ENCODE measurements at places on chromosomes 12 and 14.

DNA sequence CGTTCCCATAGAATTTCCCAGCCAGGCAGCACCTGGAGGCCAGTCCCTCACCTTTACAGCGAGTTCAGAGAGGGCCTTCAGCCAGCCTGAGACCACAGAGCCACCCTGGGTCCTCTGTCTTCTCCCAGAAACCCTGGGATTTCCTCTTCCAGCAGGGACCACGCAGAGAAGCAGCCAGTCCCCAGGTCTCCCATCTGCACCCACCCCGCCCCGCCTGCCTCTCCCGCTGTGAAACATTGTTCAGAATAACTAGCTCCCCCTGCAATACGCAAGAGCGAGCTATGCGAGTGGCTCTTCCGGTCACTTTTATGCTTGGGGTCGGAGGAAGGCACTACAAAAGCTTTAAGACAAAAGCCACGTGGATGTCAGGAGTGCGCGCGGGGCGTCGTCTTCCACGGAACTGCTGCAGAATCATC, 77.8 kb downstream of the SERPINA3 start:
- no peak for DNase-seq

- no peak for DNase-seq
These were observed 443.2 kb upstream of the TMEM132C start for GRCh38 chr12:127823801-127824200.

DNA sequence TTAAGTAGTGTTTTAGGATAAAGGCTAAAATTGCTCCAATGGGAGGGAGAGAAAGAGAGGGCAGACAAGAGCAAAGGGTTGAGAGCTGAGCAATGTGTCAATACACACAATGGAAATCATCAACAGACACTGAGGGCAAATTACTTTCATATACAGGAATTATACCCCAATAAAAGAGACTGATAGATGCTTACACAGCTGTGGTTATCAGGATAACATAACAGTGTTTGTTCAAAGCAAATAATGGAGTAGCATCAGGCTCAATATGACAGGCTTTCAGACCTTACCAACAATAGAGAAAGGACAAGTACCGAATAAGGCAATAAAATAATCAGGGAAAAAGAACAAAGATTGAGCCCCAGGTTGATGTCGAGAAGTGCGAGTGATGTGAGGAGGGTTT, 53.4 kb upstream of the DIO2 start:
- DNase-seq: no peak

DNA sequence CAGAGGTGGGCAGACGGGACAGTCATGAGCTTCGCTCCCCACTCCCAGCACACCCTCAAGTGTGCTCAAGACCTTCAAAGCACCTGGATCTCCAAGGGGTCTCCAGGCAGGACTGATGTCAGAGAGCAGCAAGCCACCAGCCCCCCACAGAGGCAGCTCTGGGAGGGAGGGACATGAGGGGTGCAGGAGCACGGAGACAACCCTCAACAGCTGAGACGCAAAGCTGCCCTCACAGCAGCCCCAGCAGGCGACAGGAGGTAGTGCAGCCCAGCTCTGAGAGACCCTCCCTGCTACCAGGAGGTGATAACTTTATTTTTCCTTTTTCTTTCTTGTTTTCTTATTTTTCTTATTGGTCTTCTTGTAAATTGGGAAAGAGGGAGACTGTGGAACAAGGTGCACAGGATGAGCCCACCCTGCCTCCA, 17.9 kb downstream of the SIVA1 start:
- no peak for DNase-seq

GRCh38 chr12:105281694-105282049, 45.7 kb upstream of the APPL2 start:
- DNase-seq: no peak

GRCh38 chr12:46184798-46185595, 83.8 kb downstream of the SLC38A1 start:
- no peak for DNase-seq

GRCh38 chr14:96917442-96917963, 120.3 kb downstream of the VRK1 start:
- no peak for DNase-seq

GRCh38 chr12:113135178-113136127, at the start of gene RASAL1:
Gene RASAL1 (minus strand): TSS chr12:113135761. CDS start chr12:113135462, 299 bp downstream.
- DNase-seq: no peak

DNA sequence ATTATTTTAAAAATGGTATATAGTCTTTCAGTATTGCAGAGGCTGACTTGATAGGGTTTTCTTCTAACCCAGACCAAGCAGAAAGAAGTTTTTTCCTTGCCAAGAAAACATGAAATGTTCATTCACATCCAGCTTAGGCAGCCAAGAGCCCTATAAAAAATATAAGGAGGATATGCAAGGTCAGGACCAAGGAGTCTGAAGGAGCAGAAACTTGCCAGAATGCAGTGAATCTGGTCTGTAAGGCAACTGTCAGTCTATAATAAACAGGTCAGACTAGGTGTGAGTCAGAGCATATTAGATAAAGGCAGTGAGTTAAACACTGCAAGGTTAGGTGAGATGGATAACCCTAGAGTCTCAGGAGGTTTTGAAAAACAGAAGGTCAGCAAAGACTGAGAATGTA, 645.5 kb downstream of the C12orf50 start:
- no peak for DNase-seq

- DNase-seq: no peak
These were observed at the start of gene HOXC4 for GRCh38 chr12:54053751-54054741. Gene HOXC4 (plus strand): TSS chr12:54053835. CDS start chr12:54053923, 88 bp downstream.

- no peak for DNase-seq
These were observed 268.3 kb upstream of the SEL1L start for GRCh38 chr14:81801921-81802320.

DNA sequence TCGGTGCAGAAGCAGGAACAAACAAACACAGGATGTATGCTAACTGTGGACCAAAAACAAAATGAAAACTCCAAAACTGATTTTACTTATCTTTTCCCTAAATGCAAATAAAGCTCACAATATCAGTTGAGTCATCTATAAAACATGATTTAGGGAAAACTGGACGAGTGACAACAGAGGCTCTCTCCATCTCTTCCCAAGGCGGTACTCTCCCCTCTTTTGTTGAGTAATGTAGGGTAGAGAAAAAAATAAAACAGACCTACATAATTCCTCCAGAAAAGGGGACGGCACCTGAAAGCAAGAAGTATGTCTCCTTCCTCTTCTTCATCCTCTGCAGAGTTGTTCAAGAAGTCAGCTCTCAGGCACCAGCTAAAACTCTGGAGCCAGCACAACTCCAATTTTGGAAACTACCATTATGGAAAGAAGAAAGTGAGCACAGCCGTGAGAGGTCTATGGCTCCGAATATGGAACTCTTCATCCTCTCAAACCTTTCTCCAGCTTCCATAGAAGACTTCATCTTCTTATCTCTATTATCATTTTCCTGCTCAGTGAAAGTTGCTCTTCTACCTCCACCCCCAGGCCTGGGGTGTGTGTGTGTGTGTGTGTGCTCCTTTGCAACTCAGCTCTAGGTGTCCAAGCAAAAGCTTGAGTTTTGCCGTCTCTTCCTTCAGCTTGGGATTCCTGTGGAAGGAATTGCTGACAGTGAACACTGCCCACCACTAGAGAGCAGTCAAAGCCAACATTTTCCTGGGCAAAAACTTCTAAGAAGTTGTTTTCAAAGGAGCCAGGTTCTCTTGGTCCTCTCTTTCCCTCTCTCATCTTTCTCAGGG, 155.4 kb downstream of the DIO2 start:
- DNase-seq: peak; percentile 46

- no peak for DNase-seq
These were observed 8.2 kb upstream of the BCL11B start for GRCh38 chr14:99280066-99280731.

DNA sequence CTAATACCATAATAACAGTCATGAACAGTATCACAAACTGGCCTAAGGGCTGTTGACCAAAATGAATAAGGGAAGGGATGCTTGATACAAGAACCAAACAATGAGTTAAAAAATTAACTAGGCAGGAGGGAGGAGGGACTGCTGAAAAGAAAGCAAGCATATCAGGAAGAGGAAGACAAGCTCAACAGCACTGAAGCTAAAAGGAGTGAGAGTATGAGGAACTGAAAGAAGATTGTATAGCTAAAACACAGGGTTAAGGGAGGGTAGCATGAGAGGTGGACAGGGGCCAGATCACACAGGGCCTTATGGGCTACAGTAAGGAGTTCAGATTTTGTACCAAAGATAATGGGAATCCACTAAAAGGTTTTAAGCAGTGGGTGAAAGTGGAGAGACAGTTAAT, 34.1 kb downstream of the ITGA7 start:
- DNase-seq: peak; percentile 4

DNA sequence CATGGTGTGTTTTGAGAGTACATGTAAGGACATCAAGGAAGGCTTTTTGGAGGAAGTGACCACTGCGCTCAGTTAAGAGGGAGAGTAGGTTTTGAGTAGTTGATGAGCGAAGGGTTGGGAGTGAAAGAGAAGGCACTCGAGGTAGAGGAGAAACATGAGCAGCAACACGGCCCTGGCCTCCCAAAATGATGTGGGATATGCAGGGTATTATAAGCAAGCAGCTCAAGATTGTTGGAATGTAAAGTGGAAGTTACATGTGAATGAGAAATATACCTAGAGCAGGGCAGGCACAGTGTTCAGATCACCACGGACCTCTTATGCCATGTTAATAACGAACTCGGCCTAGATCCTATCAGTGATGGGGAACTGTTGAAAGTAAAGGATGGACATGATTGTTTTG, 2.1 kb upstream of the ARHGDIB start:
- DNase-seq: no peak

DNA sequence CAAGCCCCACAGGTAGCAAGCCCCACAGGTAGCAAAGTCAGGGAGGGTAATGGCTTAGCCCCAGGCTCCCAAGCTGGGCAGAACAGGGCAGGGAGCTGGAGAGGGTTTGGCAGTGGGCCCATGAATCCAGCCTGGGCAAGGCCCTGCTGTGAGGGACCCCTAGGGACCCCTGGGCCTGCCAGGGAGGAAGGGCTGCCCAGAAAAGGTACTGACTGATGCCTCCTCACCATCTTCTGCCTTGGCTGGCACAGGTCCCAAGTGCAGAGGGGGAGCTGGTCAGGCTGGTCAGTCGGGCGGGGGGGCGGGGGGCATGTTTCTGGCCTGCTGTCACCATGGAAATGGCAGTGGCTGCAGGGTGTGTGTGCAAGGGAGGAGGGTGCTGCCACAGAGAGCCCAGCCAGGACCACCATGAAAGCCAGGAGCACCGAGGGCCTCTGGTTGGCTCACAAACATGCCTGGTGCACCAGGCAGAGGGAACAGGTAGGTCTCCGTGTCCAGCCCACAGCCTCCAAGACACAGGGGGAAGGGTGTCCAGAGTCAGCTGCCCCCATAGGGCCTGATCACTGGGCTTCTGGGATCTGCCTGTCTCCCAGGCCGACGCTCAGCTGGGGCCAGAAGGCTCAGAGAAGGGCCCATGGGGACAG, 1.5 kb upstream of the CRIP2 start:
- no peak for DNase-seq

- no peak for DNase-seq
These were observed 2.6 kb downstream of the GNB3 start for GRCh38 chr12:6843118-6843902.

DNA sequence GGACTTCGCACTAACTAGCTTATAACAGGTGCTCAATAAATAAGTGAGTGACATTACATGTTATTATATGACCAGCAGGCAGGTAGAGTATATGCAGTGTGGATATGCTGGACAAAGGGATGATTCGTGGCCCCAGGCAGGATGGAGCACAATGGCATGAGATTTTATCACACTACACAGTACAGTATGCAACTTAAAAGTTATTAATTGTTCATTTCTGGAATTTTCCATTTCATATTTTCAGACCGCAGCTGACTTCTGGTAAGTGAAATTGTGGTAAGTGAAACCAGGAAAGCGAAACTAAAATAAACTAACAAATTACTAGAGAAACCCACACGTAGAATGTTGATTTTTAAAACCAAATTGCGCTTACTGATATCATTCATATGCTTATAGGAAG, 3.3 kb downstream of the PARP11 start:
- no peak for DNase-seq

- DNase-seq: no peak
These were observed 1.9 kb upstream of the ARL6IP4 start for GRCh38 chr12:122978507-122978955.

GRCh38 chr14:94650806-94651805, 38.9 kb downstream of the SERPINA3 start:
- DNase-seq: no peak

DNA sequence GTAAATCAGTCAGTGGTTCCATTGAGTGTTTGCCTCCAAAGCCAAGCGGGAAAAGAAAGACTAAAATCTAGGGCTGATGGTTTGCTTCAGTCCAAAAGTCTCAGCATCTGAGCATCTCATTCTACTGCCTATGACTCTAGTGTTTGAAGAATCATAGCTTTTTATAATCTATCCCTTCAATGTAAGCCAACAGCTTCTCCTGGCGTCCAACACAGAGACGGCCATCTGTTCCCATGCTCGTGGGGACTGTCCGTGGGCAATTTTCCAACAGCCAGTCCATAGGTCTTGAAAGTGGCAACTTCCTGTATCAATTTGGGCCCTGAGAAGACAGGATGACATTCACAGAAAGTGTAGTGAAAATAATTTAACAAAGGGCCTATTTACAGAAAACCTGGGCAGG, 544.4 kb upstream of the TMEM132C start:
- no peak for DNase-seq

DNA sequence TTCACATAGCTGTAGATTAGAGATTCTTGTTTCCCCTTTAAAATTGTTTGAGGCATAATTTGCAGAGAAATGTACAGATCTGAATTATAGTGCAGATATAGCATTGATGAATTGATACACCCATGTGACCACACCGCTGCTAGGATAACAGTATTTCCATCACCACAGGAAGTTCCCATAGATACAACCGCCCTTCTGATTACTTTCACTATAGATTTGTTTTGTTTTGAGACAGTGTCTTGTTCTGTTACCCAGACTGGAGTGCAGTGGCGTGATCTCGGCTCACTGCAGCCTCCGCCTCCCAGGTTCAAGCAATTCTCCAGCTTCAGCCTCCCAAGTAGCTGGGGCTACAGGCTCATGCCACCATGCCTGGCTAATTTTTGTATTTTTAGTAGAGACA, 8.8 kb upstream of the ASPG start:
- no peak for DNase-seq

DNA sequence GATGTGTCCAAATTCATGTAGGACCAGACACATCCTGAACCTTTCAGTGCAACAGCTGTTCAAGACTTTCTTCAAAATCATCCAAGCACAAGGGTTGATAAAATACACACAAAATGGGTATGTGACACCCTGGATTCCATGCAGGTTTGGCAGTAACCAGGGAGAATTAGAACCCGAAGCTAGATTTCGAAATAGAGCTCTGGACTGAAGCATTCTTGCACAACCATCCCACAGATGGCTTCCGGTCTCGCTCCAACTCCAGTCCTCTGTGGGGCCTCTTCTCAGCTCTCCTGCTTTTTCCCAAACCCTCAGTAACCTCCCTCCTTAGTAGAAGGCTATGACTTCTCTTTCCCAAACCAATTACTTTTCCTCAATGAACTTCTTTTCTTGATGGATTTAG, 171.3 kb downstream of the TTC7B start:
- DNase-seq: no peak

- DNase-seq: no peak
These were observed 187.3 kb downstream of the CHST11 start for GRCh38 chr12:104643819-104644669.

GRCh38 chr12:89370850-89371249, 18.5 kb upstream of the DUSP6 start:
- DNase-seq: no peak

GRCh38 chr14:55070981-55071411, 19.5 kb downstream of the MAPK1IP1L start:
- DNase-seq: no peak

- DNase-seq: no peak
These were observed 8.6 kb downstream of the TMEM179 start for GRCh38 chr14:104595911-104596450.

All from hippocampal formation (tissue), 2 donors.